T-helper 1 cell treated with Interleukin-12 subunit alpha and Interleukin-12 subunit beta and Interleukin-4 antibody, amounts not matched to agents 30 ng/mL and 1 ng/mL, for 36 hours (primary cell): ENCODE measurements at places on chromosomes 11 and 22. TPM values are rescaled to one million over a fixed set of nuclear protein-coding genes. Genes with fewer than 3 reads are reported as not detected.

PATE2 gene
- total RNA-seq: not detected in 2 replicates

HTR3A gene
- not detected in 2 replicates for total RNA-seq

BAIAP2L2 gene
- 0.61 and 0.78 TPM in 2 replicates for total RNA-seq

OPCML gene
- 0.02 and 1.1 TPM in 2 replicates for total RNA-seq

SORL1 gene
- 117 and 125 TPM in 2 replicates for total RNA-seq
